ENCODE measurements at places on chromosomes 4 and X.

DNA sequence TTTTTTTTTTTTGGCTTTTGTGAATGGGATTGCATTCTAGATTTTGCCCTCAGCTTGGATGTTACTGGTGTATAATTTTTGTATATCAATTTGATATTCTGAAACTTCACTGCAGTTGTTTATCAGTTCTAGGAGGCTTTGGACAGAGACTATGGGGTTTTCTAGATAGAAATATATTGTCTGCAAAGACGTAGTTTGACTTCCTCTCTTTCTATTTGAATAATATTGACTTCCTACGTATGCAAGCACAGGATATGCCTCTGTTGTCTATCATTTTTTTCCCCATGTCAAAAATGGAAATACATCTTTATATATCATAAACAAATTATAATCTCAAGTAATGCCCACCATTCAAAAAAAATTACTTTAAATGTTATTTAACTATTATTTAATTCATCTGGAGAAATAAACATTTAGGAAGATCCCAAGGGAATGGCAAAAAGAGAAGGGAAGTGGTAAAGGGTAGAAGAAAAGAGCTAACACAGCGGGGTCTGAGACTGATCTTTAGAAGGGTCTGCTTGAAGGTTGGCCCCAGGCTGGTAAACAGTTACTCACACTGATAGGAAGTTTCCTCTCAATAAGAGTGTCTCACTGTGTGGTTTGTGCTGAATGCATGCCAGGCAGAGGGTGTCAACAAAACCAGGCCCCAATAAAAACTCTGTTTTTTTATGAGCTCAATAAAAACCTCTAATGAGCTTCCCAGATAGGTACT is 35.7 kb downstream of the ZNF518B start:
- DNase-seq, result no peak

GRCh38 chr4:880684-881405 is 51.3 kb downstream of the GAK start:
- no peak for DNase-seq

- DNase-seq, result peak; percentile 5
Measured at GRCh38 chr4:166501941-166502382, 628.9 kb downstream of the TLL1 start.

DNA sequence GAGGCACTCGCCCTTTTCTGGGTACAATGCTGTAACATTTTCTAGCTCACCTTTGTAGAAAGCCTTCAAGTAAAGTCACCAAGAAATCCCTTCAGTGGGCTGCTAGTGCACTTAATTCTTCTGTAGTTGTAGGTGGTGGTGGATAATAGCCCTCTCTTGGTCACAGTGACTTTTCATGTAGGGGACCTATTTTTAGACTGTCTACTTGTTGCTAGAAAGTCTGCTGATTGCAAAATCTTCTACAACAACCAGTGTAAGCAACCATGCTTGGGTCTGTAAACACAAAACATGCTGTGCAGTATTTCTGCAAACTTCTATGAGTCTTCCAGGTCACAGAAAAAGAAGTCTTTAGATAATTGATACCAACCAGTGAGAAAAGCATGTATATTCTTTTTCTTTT is 55.6 kb downstream of the PBDC1 start:
- no peak for DNase-seq

GRCh38 chrX:18410038-18410437 is 15.4 kb upstream of the CDKL5 start:
- no peak for DNase-seq

DNA sequence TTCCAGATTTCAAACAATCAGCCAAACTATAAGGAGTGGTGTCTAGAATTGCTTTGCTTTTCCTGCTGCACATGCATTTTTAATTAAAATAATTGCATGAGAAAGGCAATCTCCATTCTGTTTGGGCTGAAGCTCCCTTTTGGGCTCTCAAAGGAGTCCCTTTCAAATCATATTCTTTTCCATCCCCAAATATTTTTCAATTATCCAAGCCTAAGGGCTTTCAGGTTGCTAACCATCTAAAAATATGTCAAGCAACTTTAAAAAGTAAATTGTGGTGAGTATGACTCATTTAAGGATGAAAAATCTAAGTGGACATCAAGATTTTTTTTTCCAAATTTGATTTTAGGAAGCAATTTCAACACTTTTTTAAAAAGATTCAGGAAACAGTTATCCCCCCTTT is 28.4 kb downstream of the PIR start:
- DNase-seq, result no peak

- no peak for DNase-seq
Measured at GRCh38 chr4:108527723-108528122, 92.7 kb upstream of the RPL34 start.

DNA sequence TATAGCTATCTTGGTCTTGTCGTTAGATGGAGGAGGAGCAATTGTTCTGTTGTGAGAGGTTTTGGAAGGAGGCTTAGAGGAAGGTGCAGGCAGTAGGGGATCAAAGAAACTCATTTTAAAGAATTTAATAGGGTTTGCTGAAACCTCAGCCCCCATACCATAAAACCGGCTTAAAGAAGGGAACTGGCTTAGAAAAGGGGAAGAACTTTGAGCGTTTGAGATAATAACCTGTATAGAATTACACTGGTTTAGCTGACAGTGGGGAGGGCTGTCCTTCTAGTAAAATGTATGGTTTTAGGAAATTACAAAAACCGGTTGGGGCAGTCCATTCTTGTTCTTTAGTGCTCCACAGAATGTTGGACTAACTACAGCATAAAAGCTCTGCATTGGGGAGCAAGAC is 128.1 kb downstream of the KDM6A start:
- DNase-seq, result no peak

- no peak for DNase-seq
Measured at GRCh38 chr4:146191766-146192458, 16.4 kb downstream of the LSM6 start.

Measured in inflammatory macrophage treated with lipopolysaccharide for 4 hours (primary cell).